GF-D8 (cell line): ENCODE measurements at places on chromosomes 4 and X.

- no peak for DNase-seq
Observed at GRCh38 chr4:158810487-158811215, 41.8 kb downstream of the FNIP2 start.

DNA sequence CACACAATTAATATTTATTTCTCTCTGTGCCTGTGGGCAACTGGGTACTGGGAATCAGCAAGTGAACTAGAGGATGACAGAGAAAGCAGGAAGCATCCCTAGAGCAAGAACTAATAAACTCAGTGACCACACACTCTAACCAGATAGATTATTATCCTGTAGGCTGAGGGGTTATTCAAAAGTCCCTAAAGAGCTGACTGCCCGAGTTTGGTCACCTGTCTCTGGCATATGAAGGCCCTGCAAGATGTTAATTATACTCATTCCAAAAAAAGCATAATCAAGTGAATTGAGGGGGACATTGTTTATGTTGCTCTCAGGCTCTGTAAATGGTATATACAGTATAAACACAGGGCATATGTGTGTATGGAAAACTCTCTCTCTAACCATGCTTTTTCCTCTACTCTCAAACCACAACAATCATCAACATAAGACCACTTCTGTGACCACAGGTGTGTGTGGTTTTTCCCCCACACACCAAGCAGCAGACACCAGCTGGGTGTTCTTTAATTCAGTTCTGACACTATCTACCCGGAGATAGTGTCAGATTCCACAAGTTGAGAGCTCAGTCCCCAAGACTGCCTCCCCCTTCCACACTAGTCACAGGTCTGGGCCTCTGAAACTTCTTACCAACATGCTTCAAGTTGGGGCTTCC lies 6.2 kb upstream of the HPSE start:
- DNase-seq, result no peak

DNA sequence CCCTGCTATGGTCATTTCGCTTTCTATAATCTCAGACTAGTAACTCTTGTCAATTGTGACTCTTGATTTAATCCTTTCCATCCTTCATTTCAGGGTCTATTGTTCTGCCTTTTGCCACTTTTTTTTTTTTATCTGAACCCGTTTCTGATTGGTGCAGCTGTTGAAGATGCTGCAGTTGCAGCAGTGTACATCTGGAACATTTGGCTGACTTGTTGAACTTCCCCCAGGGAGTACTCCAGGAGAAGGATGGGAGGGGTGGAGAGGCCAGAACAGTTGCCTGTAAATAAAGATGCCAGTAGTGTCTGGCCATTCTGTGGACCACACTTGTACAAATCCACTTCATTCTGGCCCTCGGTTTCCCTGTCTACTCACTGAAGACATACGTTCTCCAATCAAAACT lies 1.0 kb upstream of the EDA start:
- DNase-seq, result no peak

GRCh38 chr4:38930707-38931106 lies 63.1 kb downstream of the FAM114A1 start:
- DNase-seq, result no peak

- peak; percentile 1 for DNase-seq
Observed at GRCh38 chrX:3815896-3816664, 102.6 kb upstream of the PRKX start.

- no peak for DNase-seq
Observed at GRCh38 chr4:158781963-158782362, 13.1 kb downstream of the FNIP2 start.

DNA sequence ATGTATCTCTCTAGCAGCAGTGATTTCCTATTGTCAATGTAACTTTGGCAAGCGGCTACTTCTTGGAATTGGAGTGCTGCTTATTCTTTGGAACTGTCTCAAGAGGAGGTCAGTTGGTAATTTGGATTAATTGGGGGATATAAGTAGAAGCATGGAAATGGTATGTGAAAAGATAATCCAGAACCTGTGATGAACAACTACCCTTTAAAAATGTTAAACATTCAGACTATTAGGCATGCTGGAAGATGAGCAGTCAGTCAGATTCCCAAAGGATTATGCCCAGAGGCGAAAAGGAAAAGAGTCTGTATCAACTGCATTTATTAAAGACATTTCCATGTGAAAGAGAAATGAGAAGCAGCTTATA lies 62.5 kb downstream of the SEC24D start:
- DNase-seq, result no peak

- no peak for DNase-seq
Observed at GRCh38 chr4:111535792-111536191, 609.5 kb upstream of the FAM241A start.

DNA sequence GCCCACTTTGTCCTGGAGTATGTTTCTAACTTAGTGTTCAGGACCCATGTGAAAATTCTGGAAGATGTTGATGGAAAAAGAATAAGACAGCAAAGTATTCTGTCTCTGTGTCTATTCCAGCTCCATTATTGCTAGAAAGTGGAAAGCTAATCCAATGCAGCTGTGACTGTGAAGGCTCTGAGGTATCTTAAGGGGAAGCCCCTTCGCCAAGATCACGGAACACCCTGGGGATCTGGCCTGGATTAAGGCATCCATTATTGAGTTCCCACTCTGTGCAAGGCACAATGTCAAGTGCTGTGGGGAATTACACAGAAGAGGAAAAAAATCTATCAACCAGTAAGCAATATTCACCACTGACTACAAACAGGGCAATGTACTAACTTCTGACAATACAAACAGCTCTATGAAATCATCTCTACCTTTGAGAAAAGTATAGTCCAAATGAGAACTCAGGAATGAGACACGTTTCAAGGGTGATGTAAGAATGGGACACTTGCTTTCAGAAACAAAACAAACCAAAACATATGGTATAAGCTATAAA lies 222.1 kb downstream of the LDB2 start:
- DNase-seq, result no peak

- DNase-seq, result no peak
Observed at GRCh38 chr4:56680266-56680665, 830 bp downstream of the HOPX start.

DNA sequence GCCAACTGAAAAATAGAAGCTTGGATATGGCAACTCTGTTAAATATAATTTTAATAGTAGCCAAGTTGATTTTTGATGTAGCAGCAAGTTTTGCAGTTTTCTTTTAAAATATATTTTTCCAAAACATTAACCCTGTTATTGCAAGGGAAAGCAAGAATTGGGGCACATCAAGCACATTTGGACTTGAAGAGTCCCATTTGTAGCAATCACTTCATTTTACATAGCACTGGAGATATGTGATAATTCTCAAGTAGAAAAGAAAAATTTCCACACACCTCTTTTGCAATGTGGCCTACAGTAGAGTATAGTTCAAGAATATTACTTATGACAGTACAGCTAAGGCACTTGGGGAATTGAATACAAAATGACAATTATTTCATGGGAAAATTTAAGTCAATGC lies 1.9 kb upstream of the PPP4R3C start:
- no peak for DNase-seq

GRCh38 chrX:124344246-124344645 lies 2.1 kb upstream of the SH2D1A start:
- DNase-seq, result no peak

GRCh38 chr4:22997358-22998224 lies 304.9 kb downstream of the GBA3 start:
- no peak for DNase-seq

DNA sequence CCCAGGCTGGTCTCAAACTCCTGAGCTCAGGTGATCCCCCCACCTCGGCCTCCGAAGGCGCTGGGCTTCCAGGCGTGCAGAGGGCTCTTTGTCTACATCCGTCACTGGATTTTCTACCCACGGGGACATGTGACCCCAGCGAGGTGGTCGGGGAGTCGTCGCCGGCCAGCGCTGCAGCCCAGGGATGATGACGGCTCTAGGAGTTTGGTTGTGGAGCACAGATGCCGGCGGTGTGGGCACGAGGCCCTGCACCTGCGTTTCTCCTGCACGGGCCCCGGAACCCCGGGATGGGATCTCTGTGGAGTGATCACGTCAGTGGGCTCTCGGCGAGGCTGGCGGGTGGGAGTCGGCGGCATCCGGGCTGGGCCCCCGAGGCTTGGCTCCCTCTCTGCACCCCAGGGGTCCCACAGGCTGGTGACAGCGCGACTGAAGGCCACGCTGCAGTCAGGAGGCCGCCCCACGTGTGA lies 9.1 kb upstream of the GTPBP6 start:
- no peak for DNase-seq

GRCh38 chrX:128622296-128622695 lies 570.1 kb upstream of the ACTRT1 start:
- no peak for DNase-seq

GRCh38 chrX:130887376-130887775 lies 15.6 kb downstream of the ENOX2 start:
- no peak for DNase-seq

DNA sequence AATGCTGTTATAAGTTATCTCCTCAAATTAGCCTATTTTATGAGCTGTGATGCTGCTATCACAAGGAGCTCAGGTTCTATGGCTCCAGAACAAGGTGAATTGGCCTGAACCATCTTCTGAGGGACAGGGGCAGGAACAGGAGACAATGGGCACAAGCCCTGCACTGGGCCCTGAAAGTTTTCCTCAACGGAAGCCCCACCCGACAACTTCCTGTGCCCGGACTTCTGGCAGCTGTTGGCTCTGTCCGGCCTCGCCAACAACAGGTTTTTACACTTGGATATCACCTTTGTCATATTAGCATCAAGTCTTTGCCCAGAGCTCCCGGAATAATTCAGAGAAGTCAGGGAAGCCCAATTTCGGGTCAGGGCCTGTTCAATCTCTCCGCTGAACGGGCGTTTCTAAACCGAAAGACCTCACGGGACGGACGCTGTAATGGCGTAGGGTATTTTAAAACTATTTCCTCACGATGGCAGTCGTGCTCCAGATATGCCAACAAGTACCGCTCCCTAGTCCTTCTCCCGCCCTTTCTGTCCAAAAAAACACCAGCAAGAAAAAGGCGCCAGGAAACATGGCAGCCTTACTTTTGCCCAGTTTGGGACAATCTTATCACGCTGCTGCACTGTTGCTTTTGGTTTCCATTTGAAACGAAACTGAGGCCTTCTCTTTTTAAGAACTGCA lies 201.0 kb upstream of the STK26 start:
- no peak for DNase-seq

- no peak for DNase-seq
Observed at GRCh38 chr4:113633467-113633866, 128.1 kb downstream of the CAMK2D start.

DNA sequence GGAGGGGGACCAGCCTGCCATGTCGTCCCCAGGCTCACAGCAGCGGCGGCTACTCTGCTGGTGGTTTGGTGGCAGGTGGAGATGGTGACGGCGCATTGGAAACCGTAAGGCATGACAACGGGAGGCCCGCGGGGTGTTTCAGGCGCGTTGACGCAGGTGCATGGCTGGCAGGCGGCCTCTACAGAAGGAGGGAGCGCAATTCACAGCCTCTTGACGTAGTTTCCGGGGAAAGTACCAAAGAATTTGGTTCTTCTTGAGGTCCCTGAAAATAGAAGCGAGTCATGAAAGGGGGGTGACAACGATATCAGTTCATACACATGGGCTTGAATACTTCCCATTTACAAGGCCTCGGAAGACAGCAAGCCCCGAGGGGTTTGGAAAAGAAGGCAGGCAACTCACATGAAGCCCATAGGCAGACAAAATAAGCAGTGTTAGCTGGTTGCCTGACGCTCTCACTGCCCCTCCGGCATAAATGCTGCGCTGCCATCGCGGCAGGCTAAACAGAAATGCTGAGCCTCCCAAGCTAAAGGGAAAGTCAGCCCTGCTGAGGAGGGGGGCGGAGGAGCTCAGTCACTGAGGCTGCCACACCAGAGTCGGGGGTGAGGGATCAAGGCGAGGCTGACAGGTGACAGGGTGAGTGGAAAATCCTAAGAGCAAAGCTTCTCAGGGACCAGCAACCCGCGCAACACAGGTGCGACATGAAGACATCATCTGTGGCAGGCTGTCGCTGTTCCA lies 52.3 kb upstream of the PDLIM3 start:
- DNase-seq, result no peak

DNA sequence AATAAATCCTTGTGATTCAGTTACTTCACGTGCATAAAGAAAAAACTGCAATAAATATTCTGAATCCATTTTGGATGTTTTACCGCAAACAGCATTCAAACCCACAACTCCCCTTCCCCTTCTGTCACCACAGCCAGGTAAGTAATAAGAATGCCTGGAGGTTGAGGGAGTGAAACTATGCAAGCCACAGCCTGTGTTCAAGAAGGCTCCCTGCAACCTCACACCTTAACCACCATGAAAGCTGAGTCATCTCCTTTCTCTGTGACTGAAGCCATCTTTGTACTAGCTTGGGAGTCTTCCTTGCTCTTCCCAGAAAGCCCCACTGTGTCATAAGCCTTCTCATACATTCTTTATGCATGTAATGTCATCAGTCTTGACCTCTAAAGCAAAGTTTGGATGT lies 297.0 kb upstream of the PUDP start:
- DNase-seq, result no peak

DNA sequence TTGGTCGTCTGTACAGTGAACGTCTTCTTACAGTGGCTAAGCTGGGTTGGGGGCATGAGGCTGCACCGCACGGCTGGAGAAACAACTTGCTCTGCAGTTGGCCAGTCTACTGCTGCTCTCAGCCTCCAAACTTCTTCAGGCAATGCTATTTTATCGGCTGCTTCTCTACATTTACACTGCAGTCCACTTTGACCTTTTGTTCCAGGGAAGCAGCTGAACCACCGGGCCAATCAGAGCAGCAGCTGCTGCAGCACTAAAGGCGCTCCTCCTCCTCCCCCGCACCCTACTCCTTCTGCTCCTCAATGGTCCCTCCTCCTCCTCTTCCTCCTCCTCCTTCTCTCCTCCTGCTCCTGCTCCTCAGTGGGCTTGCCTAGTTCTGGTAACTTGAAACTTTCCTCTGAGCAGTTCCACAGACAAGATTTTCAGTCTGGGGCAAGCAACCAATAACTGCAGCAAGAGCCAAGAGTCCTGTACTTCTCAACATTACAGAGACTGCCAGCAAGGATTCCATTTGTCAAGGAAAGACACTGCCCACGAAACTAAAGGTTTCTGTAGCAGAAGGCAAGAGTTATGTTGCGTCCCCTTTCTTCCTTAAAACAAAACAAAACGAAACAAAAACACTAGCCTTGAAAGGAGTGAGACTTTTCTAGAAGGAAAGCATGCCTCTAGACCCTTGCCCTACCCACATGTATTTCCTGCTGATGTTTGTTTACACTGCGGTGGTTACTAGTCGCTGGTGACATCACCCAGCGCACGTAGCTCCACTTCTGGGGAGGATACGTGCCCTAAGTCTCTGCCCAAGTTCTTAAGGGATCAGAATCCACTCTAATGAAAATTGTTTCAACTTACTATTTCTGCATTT lies 125.7 kb upstream of the NAP1L5 start:
- peak; percentile 63 for DNase-seq

GRCh38 chrX:136048446-136048845 lies 63.2 kb downstream of the SLC9A6 start:
- no peak for DNase-seq

- no peak for DNase-seq
Observed at GRCh38 chrX:101232316-101232715, 12.7 kb downstream of the DRP2 start.

GRCh38 chr4:156961196-156962057 lies 10.2 kb downstream of the PDGFC start:
- DNase-seq, result no peak

GRCh38 chr4:52957220-52957686 lies 95.1 kb downstream of the RASL11B start:
- DNase-seq, result no peak
